ENCODE measurements at places on chromosomes 16 and 17.

DNA sequence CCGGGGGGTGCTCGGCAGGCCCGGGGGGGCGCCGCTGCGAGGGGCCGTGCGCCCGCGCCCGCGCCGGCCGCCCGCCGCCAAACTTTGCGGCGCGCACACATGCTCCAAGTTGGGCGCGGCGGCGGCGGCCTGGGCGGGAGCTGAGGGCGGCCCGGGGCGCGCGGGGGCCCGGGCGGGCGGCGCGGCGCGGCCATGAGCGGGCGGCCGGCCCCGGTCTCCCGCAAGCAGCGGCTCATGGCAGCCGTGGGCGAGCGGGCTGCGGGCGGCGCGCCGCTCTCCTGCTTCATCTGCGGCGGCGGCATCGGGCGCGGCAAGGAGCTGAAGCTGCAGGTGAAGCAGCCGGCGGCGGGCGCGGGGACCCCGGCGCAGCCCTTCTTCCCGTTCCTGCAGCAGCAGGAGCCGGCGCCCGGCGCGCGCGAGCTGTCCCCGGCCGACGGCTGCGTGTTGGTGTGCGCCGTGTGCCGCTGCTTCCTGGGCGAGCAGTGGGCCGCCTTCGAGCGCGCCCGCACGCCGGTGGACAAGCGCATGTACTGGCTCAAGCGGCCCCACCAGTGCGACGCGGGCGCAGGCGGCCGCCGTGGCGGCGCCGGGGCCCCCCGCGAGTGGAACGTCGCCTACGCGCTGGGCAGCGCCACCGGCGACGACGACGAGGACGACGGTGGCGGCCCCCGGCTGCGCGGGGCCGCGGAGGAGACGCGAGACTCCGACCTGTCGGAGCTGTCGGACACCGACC is 57.2 kb upstream of the CIBAR2 start:
- DNase-seq: no peak

DNA sequence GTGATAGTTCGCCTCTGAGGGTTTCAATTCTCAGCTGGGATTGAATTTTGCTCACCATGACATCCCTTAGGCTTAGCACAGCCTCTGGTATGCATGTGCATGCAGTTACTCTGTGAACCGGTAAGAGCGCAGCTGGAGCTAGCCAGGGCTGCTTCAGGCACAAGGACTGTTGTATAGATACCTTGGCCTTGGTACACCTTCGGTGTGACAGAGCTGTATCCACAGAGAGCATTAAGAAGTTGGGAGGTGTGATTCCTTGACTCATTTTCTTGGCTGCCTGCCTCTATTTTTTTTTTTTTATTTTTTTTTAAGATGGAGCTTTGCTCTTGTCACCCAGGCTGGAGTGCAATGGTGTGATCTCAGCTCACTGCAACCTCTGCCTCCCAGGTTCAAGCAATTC is 2.2 kb upstream of the NUTF2 start:
- peak; percentile 30 for DNase-seq

- DNase-seq: no peak
These were observed 197.1 kb upstream of the NLRP1 start for GRCh38 chr17:5781236-5781927.

DNA sequence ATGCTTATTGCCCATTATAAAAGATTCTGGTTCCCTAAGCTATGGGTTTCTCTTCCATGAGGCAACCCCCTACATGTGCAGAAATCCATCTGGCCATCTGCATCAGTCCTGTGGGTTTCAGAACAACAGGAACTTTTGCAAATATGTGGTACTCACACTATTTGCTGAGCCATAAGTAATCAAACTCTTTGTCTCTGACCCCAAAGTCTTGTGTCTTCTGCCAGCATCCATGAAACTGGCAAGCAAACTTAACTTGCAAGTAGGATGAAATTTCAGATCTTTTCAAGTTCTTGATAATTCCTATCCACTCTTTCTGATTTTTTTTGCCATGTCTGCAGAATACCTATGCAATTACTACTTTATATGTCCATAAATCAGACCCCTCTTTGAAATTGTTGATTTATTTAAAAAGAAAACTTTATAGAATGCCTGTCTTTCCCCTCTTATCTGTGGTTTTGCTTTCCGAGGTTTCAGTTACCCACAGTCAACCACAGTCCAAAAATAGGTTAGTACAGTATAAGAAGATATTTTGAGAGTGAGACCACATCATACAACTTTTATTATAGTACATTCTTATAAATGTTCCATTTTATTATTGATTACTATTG is 158.4 kb upstream of the IRX3 start:
- DNase-seq: no peak

DNA sequence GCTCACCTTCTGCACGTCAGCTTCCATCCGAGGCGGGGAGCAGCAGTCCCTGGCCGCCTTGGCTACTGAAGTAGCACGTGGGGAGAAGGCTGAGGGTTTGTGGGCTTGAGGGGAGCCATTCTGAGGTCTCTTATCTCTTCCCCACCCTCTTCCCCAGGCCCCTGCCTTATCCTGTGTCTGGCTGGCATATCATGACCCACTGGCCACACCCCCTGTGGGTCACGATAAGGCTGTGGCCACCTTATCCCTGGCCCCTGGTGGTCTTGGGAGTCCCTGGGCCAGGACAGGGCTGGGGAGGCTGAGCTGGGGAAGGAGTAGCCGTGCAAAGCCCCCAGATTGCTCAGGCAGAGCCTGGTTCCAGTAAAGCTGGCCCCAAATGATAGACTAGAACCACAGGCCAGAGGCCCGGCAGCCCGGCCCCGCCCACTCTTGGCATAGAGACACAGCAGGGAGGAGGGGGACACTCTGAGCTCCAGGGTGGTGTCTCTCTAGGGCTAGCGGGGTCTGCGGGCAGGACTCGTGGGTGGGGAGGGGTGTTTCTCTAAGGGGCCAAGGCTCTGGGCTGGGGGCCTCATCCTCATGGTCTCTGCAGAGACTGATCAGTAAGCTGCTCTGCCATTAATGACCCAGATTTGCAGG is 7.6 kb downstream of the SPNS2 start:
- DNase-seq: no peak

GRCh38 chr16:1288813-1289476 is 20.5 kb upstream of the UBE2I start:
- no peak for DNase-seq

GRCh38 chr16:4272114-4272956 is 488 bp downstream of the TFAP4 start:
- peak; percentile 34 for DNase-seq

- DNase-seq: no peak
These were observed 44.1 kb upstream of the SLC38A10 start for GRCh38 chr17:81339191-81339533.

- DNase-seq: no peak
These were observed 3.1 kb upstream of the MED11 start for GRCh38 chr17:4728124-4728523.

DNA sequence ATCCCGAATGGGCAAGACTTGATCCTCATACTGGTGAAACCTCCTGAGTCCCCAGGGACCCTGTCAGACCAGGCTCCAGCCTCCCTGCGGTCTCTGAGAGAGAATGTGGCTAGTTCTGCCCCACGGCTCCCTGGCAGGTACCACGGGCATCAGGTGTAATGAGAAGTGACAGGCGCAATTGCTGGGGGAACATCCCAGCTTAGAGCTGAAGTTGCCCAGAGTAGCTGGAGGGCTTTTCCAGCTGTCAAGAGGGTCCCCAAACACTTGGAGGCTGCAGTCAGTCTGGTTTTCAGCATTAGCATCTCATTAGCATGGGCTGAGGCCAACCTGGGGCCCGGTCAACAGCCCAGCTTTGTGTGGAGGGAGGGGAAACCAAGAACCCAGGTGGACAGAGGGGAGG is 100.0 kb upstream of the TMEM132E start:
- DNase-seq: no peak

- DNase-seq: no peak
These were observed 9.2 kb upstream of the ACSF3 start for GRCh38 chr16:89084411-89084810.

DNA sequence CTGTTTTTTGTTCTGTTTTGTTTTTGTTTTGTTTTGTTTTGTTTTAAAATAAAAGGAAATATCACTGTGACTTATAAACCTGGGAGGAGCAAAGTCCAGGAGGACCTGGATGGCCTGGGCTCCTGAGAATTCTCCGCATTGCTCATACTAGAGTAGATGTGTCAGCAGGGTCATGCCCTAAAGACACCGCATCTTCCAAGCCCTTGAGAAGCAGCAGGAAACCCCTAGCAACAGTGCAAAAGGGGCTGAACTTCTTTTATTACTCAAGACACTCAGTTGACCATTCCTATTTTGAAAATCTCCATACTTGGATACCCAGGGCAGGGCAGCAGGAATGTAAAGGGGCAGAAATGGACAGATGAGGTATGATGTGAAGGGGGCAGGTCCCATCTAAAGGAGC is 51.8 kb downstream of the SYT17 start:
- DNase-seq: no peak

GRCh38 chr17:2068031-2068518 is 13.2 kb downstream of the HIC1 start:
- DNase-seq: peak; percentile 94

DNA sequence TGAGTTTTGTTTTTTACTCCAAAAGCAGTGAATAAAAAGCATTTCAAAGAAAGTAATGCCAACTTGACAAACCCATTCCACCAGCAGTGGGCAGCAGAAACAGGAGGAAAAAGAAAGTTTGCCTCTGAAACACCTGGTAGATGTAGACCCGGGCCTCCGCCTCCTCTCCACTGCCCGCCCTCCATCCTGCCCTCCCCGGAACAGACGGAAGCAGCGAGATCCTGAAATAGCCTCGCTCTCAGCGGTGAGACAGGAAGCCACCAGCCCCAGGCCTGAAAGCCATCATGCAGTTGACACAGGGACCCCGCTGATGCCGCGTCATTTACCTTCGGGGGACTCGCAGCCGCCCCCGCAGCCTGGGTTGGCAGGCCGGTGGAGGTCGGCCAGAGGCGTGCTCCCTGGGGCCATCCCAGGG is 67.8 kb downstream of the C16orf78 start:
- no peak for DNase-seq

- no peak for DNase-seq
These were observed 13.5 kb downstream of the MPG start for GRCh38 chr16:91484-91883.

GRCh38 chr17:82443465-82444283 is 6.9 kb downstream of the CYBC1 start:
- DNase-seq: no peak

DNA sequence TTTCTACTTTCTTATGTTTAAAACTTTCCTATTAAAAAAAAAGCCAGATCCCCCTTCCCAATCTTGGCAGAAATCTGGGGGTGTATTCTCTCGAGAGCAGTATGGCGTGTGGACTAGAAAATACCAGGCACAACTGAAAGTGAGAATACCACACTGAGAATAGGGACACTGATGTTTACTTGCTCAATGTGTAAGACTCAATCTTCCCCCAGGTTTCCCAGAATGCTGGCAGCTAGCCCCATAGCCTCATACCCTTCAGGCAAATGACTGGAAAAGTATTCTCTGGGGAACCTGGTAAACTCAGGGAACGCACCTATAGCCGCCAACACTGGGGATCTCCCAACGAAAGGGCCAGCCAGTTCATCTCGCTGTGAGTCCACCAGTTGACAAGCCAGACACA is 15.3 kb downstream of the ZZEF1 start:
- DNase-seq: no peak

- DNase-seq: peak; percentile 23
These were observed 69.9 kb downstream of the AKAP1 start for GRCh38 chr17:57154921-57155320.

DNA sequence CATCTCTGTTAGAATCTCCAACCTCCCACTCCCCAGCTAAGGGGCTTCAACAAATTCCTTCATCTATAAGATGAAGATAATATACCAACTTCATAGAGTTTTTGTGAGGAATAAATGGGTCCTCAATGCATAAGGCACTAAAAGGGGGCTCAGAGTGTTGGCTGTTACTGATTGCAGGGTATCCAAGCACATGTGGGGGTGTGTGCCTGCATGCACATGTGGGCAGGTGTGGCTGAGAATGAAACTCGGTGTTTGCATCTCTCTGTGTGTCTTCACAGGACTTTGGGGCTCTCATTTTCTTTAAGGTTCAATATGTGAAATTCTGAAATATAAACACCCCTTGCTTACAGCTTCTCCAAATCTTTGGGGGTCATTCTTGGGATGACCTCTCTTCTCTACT is 4.1 kb upstream of the PPP1R9B start:
- no peak for DNase-seq

DNA sequence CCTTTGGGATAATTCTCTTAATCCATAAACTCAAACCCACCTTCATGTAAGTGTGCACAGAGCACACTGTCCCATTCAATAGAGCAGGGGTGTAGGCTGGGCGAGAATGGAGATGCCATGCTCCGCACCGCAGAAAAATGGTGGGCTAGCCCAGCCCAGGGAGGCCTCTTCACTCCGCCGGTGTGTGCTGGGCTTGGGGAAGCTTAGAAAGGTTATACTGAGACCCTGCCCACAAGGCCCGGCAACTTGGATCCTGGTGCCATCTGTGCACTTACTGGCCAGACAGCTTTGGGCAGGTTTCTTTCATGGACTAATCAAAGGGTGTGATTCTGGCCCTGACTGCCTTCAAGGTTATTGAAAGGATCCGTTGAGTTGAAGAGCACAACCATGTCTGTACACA is 3.7 kb upstream of the STAT5A start:
- no peak for DNase-seq

DNA sequence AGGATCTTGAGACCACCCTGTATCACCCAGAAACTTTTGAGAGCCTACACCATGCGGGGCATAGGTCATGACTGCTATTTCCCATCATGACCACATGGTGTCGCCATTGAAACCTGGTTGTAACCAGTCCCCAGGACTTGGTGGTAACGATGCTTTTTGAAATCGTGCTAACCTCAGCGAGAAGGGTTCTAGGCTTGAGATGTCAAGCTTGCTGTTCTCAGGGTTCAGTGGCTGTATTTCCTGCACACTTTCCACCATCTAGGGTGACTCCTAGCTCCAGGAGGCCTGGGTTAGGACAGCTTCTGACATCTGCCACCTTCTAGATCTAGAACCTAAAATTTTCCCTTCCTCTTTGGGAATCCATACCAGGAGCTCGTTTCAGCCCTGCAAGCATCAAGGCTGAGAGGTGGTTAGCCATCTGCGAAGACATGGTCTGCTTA is 13.0 kb upstream of the SPNS3 start:
- peak; percentile 73 for DNase-seq
